ENCODE measurements at places on chromosomes 6 and 20.
A peak's percentile ranks its signal among the peaks of the same experiment; 100 is the strongest.

GRCh38 chr20:8414586-8415274 is 282.7 kb downstream of the PLCB1 start:
- no peak for DNase-seq

DNA sequence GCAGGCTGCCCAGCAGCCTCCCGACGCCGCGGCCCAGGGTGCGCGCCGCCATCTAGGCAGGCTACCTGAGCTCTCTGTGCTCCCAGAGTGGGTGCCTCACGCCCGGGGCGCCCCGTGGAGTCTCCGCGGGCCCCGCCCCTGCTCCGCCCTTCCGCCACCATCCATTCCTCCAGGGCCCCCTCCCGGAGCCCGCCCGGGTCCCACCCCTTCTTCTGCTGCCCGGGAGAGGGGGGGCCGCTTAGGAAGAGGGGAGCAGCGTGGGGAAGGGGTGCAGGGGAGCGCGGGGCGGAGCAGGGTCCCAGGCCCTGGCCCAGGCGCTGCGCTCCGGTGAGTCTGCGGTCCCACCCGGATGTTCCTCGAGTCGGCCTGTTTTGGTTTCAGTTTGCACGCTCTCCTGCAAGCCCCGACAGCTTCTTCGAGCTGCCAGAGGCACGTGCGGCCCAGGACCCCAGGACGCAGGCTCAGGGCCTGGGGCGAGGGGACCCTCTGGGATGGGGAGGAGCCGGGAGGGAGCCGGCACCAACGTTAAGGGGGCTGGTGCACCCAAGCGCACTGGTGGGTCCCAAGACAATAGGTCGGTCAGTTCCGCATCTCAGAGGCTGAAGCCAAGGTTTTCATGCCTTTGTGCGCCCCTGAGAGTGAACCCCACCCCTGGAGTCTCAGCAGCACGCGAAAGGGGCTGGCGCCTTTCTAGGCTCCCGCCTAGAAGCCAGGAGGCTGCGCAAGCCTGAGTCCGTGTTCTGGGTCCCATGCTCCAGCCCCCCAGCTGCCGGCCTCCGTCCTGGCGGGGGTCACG is at the start of gene ACSS1:
Gene ACSS1 (minus strand): TSS at position 89 of the 796 bp plus-strand sequence. CDS start 37 bp downstream, at position 52.
- peak; percentile 36 for DNase-seq

- DNase-seq = no peak
These were observed 119.9 kb upstream of the TRAF3IP2 start for GRCh38 chr6:111725446-111726112.

- DNase-seq = no peak
These were observed 63.3 kb downstream of the SMLR1 start for GRCh38 chr6:130890521-130890971.

DNA sequence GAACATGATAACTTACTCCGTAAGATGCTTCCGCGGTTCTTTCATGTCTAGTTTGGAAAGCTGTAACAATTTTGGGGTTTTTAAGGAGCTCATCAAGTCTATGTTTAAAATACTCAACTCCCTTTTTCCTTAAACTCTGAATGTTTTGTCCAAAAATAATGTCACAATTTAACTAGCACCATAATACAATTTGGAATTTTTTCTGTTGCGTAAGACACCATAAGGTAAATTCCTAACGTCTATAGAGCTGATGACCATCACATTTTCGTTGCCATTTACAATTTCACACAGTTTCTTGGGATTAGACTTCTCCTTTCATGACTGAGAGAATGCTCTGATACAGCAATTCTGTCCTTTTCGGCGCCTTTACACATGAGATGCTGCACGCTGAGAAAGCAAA is 26.7 kb upstream of the FOXF2 start:
- DNase-seq = no peak

DNA sequence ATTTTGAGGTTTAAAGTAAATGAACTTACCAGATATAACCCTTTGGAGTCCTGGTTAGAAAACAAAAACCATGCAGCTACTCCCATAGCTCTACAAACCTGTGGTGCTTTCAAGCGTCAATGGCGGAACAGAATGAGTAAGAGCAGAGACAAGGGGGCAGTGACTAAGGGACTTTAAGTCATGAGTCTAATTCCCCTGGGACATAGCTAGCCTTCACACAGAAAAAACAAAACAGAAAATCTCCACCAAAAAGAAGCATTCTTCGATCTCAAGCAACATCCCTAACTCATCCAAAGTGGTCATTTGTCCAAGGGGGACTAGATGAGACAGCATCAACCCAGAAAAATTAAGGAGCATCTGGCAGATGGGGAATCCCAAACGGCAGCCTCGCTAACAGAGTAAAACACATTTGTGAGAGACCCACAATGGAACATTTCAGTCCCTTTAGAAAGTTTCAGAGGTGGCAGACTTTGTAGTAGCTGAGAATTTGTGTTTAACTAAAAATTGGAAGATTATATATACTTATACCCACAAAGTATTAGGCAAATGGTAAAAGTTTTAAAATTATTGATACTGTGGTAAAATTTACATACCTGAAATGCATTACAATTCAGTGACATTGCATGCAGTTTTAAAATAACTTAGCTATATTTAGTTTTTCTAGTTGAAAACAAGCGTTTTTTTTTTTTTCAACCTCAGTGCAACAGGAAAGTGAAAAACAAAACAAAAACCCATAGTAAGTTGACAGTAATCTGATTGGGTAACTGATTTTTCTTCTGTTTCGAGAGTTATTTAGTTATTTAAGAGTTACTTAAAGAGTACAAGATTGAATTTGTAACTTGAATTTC is 67.5 kb downstream of the KCNQ5 start:
- no peak for DNase-seq

DNA sequence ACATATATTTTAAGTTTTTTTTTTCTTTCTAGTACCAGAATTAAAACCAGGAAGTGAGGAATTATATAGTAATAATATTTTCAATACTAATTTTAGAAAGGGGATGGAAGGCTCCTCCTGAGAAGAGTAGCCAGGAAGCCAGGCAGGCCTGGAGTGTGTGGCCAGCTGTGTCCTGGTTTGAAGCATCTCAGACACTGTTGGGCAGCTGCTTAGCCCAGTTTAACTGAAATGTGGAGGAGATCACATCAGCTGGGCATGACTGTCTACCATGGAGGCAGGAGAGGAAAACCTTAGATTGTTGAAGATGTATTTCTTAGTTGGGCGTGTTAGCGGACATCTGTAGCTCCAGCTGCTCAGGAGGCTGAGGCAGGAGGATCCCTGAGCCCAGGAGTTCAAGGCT is 142.2 kb downstream of the ARID1B start:
- no peak for DNase-seq

DNA sequence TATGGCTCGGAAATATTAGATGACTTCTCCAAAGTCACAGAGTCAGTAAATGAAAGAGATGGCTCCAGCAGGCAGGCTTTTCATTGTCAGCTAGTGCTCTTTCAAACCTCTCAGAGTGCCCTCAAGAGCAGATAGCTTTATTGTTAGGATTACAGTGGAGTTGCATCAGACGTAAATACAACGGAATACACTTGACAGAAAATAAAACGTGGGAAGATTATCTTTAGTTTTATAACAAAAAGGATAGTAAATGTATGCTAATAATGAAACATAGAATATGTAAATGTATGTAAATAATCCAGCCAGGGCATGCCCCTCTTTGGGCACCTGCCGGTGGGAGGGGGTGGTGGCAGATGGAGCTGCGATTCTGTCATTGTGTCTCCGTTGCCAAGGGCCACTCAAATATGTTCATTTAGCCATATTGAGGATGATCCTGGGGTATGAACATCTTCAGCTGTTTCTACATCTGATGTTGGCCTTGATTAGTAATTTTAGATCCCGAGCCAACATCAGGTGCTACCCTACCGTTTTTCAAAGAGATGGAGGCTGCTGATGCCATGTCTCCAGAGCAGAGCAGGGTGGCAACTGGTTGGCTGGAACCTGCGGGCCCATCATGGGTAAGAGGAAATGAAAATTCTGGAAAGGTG is 358.3 kb upstream of the SULF2 start:
- no peak for DNase-seq

GRCh38 chr20:37280403-37280802 is 9.1 kb upstream of the MANBAL start:
- DNase-seq = no peak

DNA sequence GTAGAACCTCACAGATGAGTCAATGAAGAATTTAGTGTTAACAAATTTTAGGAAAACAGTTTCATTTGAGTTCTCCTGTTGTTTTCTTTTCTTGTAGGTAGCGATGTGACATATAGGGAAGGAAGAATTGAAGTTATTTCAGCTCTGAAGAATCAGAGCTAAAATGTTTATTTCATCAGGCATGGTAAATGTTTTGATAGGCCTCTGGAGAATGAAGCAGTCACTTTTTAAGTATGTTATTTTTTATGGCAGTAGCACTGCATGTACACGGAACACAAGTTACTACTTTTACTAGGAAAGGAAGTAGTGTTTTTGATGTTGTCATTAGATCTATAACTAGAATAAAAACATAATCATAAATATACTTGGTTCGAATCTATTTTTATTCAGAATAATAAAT is 1357.3 kb upstream of the CITED2 start:
- DNase-seq = no peak

DNA sequence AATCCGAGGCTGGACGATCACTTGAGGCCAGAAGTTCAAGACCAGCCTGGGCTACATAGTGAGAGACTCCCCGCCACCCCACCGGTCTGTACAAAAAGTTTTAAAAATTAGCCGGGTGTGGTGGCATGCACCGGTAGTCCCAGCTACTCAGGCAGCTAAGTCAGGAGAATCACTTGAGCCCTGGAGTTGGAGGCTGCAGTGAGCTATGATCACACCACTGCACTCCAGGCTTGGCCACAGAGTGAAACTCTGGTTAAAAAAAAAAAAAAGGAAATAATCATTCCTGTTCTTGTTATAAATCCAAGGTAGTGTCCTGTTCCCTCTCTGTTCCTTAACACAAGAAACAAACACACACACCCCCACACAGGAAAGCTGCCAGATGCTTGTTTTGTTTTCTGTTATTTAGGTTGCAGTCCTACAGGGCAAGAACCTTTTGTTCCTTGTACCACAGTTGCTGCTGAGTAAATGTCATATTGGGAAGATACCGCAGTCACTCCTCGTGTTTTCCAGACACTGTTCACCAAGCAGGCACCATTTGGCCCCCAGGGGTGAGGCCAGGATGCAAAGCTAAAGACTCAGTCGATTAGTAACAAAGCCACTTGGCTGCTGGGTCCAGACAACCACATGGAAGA is 28.9 kb downstream of the ASIP start:
- no peak for DNase-seq

DNA sequence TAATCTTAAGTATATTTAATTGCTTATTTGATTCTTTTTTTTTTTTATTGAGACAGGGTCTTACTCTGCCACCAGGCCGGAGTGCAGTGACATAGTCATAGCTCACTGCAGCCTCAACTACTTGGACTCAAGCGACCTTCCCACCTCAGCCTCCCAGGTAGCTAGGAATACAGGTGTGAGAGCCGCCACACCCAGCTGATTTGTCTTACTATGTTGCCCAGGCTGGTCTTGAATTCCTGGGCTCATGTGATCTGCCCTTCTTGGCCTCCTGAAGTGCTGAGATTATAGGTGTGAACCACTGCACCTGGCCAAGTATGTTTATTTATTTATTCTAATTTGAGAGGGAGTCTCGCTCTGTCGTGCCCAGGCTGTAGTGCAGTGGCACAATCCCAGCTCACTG is 38.2 kb downstream of the PTPN1 start:
- no peak for DNase-seq

GRCh38 chr6:3208775-3209113 is 18.7 kb downstream of the TUBB2B start:
- no peak for DNase-seq

GRCh38 chr20:62955519-62956386 is 3.2 kb downstream of the SLC17A9 start:
- DNase-seq = no peak

GRCh38 chr20:3209946-3210317 is 634 bp downstream of the ITPA start:
- DNase-seq = no peak

- no peak for DNase-seq
These were observed 11.6 kb upstream of the ELOVL5 start for GRCh38 chr6:53360093-53360912.

DNA sequence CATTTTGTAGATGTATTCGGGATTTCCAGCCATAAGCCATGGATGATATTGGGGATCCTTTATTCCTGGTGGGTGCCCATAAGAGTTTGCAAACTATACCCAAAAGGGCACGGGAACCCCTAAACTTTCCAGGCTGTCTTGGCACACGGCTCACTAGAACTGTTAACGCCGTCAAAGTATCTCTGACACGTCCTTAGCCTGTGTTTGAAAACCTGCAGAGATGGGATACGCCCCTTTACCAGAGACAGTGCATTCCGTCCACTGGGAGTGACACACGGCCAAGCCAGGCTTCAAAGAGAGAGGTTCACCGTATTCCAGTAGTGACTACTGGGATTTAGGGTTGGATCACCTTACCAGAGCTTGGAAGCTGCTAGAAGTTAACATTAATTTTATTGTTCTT is 95.0 kb downstream of the THBS2 start:
- no peak for DNase-seq

DNA sequence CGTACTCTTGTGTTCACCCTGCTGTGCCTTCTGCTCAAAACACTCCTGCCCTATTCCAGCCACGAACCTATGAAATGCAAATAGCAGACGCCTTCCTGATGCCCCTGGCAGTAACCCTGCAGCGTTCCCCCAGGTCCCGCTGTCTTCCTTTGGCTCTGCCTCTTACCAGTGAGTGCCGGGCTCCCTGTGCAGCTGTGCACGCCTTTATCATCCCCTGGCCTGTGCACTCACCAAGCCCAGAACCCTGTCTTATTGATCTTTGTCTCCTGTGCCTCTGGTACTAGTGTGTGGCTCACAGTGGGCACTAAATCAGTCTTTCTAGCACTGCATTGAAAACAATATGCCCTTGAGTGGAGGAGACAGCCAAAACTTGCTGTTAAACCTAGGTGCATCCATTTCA is 19.7 kb downstream of the ZDHHC14 start:
- DNase-seq = no peak

- no peak for DNase-seq
These were observed 167.2 kb upstream of the THEMIS start for GRCh38 chr6:128068119-128068479.

DNA sequence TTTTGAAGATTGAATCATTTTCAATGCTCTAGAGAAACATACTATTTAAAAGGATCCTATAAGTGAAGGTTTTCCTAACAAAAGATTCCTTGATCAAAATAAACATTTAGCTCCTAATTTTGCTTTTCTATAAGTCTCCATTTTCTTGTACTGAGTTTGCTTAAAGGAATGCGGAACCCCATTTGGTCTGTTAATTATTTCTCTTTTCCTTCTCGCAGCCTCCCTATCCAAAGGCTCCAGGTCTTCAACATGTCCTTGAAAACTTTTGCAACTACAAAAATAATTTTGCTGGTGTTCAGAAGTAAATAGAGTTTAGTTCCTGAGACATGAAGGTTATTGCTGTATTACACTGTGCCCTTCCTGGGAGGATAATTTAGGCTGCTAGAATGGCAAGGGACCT is 8.3 kb upstream of the NPEPL1 start:
- no peak for DNase-seq

DNA sequence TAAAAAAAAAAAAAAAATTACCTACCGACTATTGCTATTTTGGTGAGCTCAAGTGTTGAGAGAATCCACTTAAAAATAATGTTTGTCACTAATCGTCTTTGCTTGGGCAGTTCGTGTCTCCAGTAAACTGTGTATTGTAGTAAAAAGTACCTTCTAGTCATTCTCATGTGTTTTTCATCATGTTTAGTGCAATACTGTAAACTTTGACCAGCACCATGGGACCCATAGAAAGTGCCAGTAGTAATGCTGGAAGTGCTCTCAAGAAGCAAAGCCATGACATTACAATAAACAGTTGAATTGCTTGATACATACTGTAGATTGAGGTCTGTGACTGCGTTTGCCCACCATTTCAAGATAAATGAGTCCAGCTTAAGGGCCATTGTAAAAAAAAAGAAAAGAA is 395.2 kb downstream of the BCKDHB start:
- DNase-seq = no peak

GRCh38 chr6:166610069-166610468 is 17.0 kb downstream of the RPS6KA2 start:
- DNase-seq = no peak

All from NCI-H526 treated with DMSO at 0.1 percent for 48 hours (cell line).